Fibroblast of skin of back (primary cell): ENCODE measurements at places on chromosomes 1 and 21.

DNA sequence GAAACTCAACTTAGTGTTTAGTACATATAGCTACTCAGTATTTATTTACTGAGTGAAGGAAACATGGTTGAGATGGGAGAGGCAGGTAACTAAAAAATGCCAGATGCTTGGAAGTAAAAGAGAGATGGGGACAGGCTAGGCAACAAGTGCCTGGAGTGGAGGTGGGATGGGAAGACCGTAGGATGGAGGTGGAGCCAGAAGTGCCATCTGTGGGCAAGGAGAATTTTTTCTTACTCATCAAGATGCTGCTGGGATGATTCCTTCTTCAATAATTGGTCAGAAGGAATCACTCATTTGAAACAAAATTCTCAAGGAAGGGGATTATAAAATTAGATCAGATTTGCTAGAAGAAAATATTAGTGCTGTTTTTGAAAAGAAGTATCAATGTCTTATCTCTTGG, 72.9 kb downstream of the IFI44 start:
- DNase-seq: peak; percentile 75

DNA sequence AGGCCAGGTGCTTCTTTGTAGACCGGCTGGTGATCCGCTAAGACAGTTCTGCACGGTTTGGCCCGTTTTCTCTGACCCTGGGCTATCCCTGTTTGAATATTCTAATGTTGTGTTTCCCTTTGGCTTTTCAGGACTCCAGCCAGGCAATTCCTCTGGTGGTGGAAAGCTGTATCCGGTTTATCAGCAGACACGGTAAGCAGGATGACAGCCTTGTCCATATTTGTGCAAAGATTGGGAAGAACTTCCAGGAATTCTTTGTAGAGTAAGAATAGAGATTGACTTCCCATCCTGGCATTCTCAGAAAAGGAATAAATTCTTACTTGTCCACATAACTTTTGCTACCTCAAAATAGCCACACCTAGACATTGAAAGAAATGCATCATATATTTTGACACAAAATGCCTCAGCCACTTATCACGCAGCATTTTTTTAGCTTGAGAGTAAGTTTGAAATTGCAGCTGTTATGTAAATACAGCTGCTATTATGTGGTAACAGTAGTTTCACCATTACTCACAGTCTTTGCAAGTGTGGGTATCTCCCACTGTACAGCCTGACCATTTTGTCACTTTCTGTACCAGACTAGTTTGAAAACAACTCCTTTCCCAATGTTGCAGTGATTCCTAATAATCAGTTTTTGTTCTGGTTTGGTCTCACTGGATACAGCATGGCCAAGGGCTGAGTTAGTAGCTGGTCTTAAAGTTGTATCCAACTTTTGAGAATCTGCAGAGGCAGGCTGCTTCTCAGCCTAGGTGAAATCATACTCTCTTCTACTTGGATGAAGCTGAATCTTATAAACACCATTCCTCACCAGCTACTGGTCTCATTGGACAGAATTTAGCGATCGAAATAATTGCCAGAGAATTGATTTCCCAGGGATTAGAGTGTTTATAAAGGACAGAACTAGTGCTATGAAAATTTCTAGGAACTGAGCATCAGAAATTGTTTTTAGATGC, 40.0 kb upstream of the IKBKE start:
- peak; percentile 80 for DNase-seq

DNA sequence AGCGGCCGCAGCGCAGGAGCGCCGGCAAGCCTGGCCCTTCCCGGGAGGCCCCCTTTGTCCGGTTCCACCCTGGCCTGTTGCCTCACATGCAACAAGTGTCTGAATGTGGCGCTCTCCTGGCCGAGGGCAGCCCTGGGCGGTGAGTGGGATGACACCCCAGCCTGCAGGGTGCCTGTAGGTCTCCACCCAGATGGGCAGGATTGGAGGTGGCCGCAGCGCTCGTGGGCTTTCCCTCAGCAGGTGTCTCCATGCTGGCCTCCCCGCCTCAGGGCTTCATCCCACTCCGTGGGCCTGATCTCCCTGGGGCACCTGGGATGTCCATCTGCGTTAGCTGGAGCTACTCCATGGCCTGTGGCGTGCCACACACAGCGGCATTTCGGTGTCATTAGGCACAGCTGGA, 1.5 kb downstream of the MIB2 start:
- no peak for DNase-seq

DNA sequence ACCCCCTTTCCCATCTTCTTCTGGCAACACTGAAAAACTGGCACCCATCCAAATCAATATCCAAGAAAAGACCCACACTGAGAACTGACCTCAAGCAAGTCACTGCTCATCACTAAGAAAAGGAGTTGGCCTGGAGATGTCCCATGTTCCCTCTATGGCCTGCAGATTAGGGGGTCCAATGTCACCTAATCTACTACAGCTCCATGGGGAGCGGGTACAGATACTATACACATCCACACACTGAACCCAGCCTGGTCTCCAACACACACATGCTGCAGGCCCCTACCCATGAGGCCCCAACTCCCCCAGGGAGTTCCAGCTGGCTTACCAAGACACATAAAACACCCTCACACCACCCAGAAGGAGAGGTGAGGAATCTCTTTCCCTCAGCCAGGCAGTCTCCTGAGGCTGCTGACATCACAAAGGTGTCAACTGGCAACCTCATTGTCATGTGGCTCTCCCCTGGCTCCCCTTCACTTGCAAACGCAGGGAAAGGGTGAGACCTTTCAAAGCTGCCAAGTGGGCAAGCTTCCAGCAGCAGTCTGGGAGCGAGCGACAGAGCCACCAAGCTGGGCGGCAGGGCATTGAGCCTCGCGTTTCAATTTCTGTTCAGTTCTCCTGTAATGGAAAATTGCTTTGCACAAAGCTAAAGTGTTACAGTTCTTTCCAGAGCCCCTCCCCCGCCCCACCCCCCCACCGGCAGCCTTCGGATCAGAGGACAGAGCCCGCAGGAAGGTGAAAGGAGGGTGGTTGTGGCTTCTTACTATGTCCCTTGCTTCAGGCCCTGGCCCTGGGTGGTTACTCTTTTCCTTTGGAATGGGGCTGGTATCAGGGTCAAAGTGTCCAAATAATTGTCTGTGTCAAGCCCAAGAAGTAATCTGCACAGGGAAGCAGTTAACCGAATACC, at the start of gene LRRC52:
Gene LRRC52, plus strand, starts transcription at position 469 of the 907 bp plus-strand sequence. Its CDS starts 297 bp downstream, at position 766.
- DNase-seq: no peak

DNA sequence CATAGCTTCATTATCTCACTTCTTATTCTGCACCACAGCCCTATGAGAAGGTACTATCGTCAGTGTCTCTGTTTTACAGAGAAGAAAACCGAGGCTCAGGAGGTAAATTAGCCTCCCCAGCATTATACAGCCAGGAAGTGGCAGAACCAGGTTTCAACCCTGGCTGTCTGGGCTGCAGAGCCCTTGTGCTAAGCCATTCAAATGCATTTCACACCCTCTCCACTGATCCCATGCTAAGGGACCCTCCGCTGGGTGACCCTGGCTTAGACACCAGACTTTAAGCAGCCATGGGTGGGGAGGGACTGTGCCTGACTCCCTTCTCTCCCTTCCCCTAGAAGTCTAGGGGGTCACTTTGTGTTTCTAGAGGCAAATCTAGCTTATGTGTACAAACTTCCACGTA, 87.5 kb downstream of the RRAGC start:
- DNase-seq: no peak

DNA sequence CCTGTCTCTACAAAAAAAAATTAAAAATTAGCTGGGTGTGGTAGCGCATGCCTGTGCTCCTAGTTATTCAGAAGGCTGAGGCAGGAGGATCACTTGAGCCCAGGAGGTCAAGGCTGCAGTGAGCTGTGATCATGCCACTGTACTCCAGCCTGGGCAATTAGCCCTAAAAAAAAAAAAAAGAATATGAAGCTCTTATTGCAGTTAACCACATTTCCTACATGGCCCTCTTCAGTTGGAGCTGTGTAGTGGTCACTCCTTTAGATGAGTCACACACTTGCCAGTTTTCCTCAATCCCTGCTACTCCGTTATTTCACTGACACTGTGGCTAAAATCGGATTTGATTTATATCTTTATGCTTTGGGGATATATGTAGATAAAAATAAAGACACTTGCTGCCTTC, 11.8 kb downstream of the NFYC start:
- DNase-seq: peak; percentile 74

- no peak for DNase-seq
Measured at GRCh38 chr1:113394043-113394862, 3.9 kb downstream of the MAGI3 start.

DNA sequence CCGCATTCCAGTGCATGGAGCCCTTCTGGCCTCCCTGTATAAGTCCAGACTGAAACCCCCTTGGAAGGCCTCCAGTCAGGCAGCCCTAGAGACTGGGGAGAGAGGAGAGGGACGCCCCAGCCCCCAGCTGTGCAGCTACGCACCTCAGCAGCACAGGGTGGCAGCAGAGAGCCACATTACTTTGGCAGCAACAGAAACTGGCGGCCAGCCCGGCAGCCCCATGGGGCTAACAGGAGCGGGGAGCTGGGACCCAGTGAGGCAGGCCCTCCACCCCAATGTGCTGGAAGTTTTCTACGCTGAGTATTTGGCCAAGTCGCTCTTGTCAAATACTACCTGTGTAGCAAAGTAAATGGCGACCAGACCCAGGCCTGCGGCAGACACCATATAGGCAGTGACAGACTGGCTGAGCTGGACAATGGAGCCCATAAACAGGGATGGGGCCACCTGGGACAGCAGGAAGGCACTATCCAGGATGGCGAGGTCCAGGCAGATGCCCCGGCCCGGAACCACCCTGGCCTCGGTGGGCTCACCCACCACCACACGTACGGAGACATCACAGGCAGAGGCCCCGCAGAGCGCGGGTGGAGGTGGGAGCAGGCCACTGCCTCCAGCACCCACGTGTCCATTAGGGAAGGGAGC, 21.2 kb downstream of the SLC45A3 start:
- DNase-seq: peak; percentile 66

GRCh38 chr21:37445228-37445627, 78.7 kb downstream of the DYRK1A start:
- DNase-seq: no peak

GRCh38 chr1:171965777-171966176, 124.5 kb downstream of the DNM3 start:
- peak; percentile 49 for DNase-seq
